Left forelimb (tissue), 1 donor: ENCODE measurements at places on chromosomes 5 and 9.

DNA sequence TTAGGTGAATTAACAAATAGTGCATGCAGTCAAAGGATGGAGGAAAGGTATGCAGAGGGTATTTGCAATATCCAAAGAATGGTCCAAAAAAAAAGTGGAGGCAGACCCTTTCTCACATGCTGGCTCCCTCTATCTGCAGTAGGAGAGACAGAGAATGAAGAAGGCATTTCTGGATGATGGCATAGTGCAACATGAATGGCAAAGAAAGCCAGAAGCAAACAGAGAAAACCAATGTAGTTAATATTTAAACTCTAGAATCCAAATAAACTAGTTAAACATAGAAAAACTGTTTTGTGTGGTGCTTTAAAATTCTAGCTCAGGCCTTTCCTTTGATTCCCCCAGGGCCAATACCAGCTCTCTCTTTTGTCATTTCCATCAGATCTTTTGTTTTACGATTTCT, 403.1 kb upstream of the WWC1 start:
- no peak for DNase-seq

DNA sequence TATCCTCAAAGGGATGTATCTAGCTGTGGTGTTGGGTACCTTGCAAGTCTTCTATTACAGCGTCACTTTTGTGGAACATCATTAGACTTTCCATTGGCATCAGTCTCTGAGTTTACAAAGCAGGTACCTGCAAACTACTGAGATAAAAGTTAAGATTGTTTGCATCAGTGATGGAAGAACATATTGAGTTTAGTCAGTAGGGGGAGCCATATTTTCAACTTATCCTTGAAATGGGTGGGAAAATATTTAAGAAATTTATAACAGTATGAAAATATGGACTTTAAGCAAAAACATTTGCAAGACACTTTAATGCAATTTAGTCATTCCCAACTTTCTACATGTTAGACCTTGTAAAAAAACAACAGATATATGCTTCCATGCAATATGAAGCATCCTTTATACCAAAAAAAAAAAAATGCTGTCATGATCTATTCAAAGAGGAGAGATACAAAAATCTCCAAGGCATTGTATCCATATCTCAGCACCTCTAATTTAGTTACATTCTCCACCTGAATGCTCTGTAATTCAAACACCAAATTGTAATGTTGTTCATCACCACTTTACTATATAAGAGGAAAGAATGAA, 98.6 kb upstream of the ADAMTS19 start:
- DNase-seq = no peak

GRCh38 chr5:172941067-172941516, 18.1 kb upstream of the RPL26L1 start:
- no peak for DNase-seq

DNA sequence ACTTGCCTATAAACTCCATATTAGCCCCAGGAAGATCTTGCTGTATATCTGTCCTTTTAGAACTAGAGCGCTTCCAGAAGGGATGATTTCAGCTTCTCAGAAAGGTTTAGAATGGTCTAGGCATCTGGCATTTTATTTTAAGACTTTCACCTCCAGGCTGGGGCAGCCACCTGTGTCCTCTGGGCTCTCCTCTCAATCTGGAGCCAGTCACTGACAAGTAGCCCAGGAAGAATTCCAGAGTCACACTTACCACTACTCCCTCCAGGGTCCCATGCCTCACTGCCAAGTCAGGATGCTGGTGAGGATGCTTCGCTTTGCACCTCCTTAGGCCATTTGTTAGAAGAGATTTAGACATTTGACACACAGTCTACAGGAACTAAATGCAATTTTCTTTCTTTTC, 20.8 kb downstream of the B4GALT1 start:
- peak; percentile 14 for DNase-seq

- no peak for DNase-seq
Measured at GRCh38 chr9:13556656-13557055, 277.2 kb upstream of the MPDZ start.

- DNase-seq = peak; percentile 70
Measured at GRCh38 chr5:53827211-53827651, 266.8 kb downstream of the NDUFS4 start.

DNA sequence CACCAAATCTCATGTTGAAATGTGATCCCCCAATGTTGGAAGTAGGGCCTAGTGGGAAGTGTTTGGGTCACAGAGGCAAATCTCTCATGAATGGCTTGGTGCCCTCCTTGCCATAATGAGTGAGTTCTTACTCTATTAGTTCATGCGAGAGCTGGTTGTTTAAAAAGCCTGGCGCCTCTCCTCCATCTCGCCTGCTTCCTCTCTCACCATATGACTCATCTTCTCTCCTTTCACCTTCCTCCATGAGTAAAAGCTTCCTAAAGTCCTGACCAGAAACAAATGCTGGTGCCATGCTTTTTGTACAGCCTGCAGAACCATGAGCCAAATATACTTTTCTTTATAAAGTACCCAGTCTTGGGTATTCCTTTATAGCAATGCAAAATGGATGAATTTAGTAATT, 20.9 kb upstream of the ARHGAP26 start:
- DNase-seq = no peak

DNA sequence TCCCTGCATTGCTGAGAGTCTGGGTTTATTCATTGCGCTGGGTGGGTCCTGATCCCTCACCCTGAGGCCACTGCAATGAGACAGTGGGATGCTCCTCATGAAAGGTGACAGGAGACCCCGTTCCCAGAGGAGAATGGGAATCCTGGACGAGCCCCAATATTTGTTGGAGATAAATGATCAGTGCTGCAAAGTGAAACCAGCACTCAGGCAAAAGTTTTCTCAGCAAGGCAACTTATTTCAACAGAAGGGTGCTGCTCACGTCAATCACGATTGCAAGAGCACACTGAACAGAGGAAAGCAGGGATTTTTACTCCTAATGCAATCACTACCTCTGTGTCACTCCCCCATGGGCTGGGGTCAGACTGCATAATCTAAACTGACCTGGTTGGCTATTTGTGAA, 110.2 kb upstream of the MAMDC2 start:
- no peak for DNase-seq

GRCh38 chr9:99416007-99416406, 193.9 kb downstream of the SEC61B start:
- no peak for DNase-seq

GRCh38 chr5:8156706-8157105, 287.8 kb downstream of the MTRR start:
- DNase-seq = no peak

GRCh38 chr9:115167175-115167574, 49.2 kb upstream of the TNC start:
- DNase-seq = no peak

GRCh38 chr9:114718801-114719221, 36.8 kb upstream of the TEX48 start:
- no peak for DNase-seq

- DNase-seq = no peak
Measured at GRCh38 chr5:73233461-73234203, 60.6 kb downstream of the TMEM174 start.
